ENCODE measurements at places on chromosomes 11 and 22.

DNA sequence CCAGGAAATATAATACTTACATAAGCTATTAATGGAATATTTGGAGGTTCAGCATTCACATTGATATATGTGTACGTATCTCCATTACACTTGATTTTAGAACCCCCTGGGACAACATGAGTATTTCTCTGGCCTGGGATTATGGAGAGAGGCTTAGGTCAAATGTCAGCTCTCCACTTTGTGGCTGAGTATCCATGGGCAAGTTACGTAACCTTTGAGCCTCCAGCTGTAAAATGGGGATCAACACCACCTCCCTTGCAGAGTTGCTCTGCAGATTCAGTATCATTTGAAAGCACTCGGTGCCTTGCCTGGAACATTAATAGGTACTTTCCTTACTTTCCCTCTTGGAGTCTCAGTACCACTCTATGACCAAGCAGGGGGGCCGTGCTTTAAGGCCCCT, 33.2 kb downstream of the C22orf31 start:
- no peak for DNase-seq

DNA sequence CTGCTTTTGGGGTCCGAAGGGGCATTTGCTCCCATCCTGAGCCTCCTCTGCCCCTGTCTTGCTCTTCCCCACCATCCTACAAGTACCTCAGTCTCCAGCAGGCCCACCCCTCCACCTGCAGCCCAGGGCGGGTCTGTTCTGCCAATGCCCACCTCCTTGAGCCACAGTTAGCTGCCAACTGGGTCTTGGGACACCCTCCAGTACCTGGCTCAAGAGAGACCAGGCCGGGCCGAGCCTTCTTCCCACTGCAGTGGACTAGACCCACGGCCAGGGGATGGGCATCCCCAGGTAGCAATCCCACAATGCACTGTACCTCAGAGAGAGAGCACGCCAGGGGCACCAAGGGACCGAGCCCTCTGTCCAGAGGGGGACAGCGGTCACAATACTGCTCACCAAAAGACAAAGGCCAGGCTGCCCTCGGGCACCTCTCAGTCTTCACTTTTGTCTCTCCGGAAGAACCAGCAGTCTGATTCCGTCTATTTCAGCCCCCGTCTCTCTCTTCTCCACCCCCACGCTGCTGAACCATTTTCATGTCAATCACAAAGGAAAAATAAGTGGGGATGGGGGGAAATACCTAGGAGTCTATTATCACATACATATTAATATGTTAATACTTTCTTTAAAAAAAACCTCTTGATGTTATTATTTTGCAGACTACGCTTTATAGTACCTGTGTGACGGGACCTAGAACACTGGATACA, 51.7 kb downstream of the SYT13 start:
- no peak for DNase-seq

DNA sequence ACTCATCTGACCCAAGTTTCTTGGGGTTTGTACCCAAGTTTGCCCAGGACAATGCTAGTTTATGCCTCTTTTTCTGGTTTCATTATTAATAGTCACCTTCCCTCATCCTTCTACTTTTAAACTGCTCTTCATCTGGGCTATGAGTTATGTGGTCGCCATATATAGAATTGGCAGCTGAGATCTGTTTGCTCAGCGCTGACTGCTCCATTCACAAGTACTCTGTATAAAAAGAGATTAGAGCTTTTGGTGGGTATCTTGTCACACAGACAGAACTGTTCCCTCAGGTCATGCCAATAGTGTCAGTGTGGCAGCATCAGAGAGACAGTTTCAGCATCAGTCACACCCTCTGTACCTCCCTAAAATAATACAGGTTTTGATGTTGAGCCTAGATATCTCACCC, 326.0 kb downstream of the RAB38 start:
- DNase-seq, result no peak

DNA sequence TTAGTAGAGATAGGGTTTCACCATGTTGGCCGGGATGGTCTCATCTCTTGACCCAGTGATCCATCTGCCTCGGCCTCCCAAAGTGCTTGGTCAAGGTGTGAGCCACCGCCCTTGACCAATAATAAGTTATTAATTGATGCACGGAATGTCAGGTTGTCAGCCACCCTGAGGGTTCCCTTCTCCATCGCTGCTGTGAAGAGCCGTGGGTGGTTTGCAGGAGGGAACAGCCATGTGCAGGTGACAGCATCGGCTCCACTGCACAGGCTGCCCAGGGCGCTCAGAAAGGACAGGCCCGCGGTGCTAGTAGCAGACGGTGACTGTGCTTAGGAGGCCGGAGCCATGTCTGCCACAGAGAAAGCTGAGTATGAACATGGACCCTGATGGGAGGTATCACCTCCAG, 814.0 kb downstream of the BRD1 start:
- no peak for DNase-seq

- peak; percentile 82 for DNase-seq
These were observed 10.6 kb downstream of the RPL3 start for GRCh38 chr22:39308614-39309363.

DNA sequence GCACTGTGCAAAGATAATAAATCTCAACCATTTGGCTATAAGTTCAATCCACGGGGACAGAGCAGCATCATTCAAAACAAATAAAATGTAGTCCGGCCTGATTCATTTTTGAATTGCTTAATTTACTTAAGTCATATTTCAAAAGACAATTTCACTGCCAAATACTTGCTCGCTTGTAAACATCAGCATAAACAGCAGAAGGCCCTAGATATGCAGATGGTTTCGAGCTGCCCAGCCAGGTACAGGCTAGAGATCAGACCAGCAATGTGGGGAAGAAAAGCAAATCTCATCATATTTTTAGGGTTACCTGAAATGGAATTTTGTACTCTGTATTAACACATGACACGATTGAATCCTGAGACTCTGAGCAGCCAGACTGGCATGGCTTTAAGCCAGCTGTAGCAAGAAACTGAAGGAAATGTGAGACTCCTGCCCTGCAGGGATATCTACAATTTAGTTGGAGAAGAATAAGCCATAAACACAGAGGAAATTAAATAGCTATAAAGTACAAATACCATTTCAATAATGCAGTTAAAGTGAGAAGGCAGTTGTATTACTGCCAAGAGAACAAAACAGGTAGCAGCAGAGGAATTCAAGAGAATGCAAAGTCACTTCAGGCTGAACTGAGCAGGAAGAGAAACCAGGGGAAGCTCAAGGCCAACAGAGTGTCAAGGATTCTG, 440.3 kb downstream of the ETS1 start:
- DNase-seq, result no peak

- no peak for DNase-seq
These were observed 126.4 kb upstream of the RASSF10 start for GRCh38 chr11:12882670-12883069.

- DNase-seq, result no peak
These were observed 58.3 kb downstream of the MRTFA start for GRCh38 chr22:40578171-40578570.

GRCh38 chr11:13333456-13333957, 55.9 kb downstream of the BMAL1 start:
- no peak for DNase-seq

DNA sequence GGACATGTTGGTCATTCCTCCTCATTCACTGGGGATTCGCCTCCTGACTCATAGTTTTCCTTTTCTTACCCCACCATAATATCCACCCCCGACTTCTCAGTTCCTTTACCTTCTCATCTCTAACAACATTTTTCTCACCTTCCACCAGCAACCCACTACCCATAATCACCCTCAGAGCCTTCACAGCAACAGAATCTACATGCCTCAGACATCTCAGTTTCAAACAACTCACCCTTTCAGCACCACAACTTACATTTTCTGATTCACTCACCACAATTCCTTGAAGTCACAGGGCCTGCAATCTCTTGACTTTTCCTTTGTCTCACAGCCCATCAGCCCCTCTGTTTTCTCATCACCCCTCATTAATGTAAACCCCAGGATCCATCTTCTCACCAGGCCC, 2.3 kb upstream of the MTNR1B start:
- DNase-seq, result no peak

- DNase-seq, result no peak
These were observed 1.9 kb downstream of the PIWIL3 start for GRCh38 chr22:24772493-24773220.

DNA sequence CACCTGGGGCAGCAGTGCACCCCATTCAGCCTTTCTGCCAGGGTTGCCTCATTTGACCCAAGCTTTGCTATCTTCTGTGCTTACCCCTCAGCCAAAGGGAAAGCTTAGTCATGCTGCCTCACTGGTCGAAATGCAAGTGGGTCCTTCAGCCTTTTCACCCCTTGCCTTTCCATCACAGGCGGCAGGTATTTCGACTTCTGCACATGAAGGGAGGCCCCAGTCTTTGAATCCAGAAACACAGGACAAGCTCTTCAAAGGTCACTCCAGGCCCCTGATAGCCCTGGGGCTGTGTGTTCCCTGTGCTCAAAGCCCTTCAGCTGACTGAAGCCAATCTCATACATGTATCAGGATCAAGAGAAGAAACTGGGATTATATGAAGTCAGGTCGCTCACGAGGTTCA, 129.7 kb downstream of the SNX19 start:
- DNase-seq, result no peak

DNA sequence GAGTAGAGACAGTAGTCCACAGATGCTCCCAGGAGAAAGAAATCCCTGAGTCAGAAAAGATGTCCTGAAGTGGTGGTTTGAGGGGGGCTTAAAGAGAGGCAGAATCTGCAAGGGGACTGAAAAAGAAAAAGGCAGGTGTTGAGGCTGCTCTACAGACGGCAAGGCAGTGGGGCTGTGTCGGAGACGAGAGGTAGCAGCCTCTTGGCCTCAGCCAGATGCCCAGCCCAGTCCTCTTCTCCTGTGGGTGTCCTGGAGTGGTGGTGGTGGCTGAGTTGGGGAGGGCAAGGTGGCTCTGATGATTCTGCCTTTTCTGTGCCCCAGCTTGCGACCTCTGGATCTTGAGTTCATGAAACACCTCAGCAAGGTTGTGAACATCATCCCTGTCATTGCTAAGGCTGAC, 9.3 kb upstream of the WBP2NL start:
- DNase-seq, result no peak

DNA sequence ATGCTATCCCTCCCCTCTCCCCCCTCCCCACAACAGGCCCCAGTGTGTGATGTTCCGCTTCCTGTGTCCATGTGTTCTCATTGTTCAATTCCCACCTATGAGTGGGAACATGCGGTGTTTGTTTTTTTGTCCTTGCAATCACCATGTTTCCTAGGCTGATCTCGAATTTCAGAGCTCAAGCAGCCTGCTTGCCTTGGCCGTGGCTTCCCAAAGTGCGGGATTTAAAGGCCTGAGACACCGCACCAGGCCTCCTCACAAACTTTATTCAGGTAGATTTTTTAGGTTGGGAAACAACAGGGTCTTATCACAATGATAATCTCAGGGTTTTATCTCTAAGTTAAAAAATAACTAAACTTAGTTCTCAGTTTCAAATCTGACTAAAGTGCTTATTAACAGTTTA, 125.4 kb downstream of the LUZP2 start:
- no peak for DNase-seq

DNA sequence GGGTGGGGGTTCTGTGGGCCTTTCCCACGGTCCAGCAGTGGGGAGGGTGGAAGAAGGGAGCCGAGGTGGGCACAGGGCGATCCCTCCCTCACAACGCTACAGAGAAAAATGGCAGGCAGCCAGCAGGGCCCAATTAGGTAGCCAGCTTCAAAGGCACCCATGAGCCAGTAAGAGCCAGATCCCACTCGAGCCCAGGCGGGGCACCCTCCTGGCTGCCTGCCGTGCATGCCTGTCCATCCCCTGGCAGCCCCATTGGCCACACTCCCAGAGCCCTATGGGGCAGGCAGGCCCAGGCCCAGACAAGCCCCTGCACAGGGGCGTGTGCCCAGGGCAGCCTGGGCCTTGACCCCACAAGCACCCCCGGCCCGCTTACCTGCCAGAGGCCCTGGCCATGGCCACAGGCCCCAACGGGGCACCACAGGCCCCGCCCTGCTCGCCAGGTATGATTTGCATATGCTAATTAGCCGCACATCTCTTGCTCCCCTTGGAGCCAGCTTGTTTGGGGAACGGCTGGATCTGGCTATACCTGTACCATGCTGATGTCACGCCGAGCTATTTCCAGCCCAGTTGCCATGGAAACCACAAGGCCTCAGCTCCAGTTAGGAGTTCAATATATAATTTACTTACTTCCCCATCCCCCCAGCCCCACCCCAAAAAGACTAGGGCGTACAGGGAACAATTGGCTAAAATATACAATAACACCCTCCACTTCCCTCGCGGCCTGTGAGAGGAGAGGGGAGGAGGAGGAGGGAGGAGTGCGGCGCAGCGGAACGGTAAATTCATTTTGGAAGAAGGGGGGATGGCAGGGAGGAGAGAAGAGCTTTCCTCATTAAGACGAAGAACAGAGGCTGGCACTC, 47.5 kb upstream of the TCF20 start:
- DNase-seq, result no peak

DNA sequence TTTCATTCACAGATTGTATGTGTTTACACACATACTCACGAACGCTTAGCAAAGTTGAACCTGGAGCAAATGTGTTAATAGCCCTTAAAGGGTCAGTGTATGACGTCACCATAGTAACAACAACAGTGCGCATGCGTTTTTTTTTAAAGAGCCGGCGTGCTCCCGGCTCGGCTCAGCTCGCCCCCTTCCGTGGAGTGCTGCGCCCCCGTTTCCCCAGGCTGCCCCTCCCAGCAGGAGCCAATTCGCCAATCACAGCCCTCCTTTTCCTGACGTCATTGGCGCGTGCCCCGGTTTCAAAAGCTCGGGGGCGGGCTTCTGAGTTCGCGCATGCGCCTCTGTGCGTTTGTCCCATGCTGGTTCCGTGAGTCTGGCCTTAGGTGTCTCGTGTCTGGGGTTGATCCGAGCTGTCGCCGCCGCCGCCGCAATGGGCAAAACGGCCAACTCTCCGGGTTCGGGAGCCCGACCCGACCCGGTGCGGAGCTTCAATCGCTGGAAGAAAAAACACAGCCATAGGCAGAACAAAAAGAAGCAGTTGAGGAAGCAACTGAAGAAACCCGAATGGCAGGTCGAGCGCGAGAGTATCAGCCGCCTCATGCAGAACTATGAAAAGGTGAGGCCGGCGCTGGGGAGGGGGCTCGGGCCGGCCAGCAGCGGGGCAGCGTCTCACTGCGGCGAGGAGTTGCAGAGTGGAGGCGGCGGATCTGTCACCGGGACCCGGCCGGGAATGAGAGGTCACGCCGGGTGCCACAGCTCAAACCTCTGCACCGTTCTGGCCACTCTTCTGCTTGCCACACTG, at the start of gene DDX10:
Gene DDX10 (plus strand): TSS at position 340 of the 796 bp plus-strand sequence. CDS start 85 bp downstream, at position 425.
- DNase-seq, result peak; percentile 79

GRCh38 chr11:74397501-74398243, 561 bp downstream of the PGM2L1 start:
- DNase-seq, result no peak
